ENCODE measurements at places on chromosomes 5 and 9.

DNA sequence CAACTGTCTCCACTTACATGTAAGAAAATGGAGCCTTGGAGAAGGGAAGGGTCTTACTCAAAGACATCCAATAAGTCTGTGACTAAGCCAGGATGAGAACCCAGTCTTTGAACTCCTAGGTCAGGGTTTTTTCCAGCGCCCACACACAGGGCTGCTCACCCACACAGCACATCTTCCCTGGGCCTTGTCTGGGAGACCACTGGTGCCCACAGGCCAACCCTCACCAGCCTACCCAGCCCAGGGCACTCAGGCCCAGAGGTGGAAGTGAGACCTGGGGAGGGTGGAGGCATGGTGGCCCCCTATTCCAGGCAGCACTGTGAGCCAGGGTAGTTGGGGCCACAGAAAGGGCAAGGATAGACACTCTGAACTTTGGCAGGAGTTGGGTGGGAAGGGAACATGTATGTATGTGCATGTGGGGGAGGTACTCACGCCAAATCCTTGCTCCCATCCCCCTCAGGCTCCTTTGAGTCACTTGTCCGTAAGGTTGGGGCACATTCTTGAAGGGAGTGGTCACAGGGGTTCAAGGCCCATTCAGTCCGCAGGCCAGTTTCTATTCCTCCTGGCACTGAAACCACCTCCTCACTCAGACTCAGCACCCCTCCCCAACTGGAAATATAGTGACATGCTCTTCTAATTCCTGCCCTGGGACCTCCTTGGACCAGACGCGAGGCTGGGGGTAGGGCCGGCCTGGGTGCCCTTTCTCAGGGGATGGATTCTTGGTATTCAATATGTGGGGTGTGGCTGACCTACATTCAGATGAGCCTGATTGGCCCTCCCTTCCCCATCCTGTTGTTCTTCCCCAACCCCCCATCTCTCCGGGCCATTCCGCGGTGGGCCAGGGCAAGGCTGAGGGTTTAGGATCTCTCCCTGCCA lies 2.9 kb upstream of the SLC4A9 start:
- no peak for DNase-seq

DNA sequence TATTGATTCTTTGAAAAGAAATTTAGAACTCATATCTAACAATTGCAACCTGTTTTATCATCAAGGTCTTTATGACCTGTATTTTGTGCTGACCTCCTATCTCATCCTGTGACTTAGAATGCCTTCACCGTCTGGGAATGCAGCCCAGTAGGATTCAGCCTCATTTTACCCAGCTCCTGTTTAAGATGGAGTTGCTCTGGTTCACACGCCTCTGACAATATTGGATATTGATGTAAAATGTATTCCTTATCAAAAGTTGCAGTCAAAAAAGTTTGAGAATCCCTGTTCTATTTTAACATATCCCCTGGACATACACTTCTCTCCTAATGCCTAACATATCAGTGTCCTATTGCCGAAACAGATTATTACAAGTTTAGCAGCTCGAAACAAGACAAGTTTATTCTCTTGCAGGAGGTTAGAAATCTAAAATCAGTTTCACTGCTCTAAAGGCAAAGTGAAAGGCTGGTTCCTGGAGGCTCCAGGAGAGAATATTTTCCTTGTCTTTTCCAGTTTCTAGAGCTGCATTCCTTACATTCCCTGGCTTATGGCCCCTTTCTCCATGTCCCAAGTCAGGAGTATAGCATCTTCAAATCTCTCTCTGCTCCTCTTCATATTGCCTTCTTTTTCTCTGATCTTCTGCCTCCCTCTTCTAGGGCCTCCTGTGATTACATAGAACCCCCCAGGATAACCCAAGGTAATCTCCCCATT lies 31.5 kb upstream of the LVRN start:
- DNase-seq = no peak

DNA sequence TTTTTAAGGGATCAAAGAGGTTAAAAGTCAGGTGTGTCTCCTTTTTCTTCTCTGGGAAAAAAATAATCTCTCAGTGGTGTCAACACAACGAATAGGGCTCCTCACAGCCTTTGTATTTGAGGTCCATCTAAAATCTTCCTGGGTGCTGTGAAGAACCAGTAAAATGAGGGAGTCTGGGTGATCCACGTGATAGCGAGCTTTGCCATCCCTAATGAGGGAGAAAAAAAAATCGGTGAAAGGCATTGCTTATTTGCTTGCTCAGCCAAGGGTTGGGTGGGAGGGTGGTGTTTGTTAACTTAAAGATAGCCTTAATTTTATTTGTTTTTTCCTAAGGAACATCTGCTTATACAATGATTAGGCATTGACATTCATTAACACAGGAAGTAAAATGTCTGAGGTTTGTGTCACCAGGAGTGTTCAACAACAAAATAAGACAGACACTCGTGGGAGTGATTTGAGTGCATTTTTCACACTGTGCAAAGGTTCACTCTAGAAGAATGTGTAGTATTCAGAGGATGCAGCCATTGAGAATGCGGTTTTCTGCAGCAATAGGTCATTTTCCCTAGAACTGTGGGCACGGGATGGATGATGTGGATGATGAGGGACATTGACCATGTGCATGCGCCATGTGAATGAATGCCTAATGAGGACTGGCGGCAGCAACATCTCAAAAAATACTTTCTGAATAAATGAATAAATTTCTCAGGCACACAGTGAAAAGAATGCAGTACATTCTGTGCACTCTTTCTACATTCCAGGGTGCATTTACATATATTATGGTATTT lies 369.5 kb downstream of the NTRK2 start:
- no peak for DNase-seq

DNA sequence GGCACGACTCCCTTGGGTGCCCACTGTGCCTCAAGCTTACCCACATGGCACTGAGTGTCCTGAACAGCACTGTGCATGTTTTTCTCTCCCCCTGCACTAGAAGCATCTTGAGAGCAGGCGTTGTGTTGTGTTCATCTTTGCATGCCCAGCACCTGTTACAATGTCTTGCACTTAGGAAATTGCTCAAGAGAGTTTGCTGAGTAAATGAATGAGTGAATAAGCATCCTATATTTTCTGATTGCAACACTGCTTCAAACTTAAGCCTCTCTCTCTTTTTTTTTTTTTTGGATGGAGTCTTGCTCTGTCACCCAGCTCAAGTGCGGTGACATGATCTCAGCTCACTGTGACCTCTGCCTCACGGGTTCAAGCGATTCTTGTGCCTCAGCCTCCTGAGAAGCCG lies 94.5 kb downstream of the LMNB1 start:
- DNase-seq = no peak

DNA sequence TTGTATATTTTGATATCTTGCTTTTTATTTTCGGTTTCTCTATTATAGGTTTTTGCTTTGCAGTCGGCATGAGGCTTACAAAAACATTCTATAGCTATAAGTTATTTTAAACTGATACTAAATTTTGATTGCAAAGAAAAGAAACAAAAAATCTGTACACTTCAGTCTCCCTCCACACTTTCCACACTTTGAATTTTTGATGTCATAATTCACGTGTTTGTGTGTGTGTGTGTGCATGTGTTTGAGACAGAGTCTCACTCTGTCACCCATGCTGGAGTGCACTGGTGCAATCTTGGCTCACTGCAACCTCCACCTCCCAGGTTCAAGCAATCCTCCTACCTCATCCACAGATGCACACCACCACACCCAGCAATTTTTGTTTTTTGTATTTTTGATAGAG lies 124.9 kb downstream of the MRPS30 start:
- DNase-seq = no peak

DNA sequence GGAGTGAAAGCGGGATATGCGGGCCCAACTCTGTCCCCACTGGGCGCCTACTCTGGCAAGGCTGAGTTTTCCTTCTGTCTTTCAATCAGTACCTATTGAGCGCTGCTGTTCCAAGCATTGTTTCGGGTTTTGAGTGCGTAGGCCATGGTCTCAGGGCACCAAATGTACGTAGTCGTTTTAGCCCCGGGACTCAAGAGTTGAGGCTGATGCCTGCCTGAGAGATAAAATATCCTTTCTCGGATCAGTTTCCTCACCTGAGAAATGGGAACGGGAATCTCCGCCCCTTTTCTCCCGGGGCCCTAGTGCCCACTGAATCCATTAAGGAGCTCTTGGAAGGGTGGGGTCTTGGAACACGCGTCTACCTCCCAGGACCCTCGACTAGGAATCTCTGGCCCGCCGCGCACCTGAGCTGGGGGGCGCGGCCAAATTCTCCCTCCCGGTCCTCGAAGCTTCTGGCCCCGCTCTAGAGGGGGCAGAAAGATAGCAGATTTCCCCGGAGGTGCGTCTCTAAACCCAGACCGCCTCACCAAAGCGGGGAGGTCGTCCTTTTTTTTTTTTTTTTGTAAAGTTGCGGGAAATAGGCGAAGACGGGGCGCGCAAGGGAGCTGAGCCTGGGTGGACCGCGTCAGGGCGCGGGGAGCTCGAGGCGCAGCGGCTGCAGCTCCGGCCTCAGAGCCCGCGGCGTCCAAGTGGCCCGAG lies 494 bp upstream of the CXXC5 start:
- no peak for DNase-seq

DNA sequence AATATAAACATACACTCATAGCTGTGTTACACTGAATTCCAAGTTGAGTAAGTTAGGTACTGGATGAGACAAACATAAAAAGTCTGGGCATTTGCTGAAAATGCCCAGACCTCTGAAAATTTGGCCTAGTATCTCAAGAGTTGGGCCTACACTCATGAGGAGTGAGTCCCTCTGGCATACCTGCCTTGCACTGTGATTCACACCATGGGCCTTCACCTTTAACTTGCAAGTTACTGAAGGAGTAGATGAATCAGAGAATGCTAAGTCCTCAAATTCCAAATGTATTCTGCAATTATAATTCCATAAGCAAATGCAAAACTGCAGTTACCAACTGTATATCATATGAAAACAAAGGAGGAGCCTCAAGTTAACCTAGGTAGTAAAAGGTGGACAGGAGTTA lies 32.3 kb upstream of the C9orf40 start:
- DNase-seq = no peak

DNA sequence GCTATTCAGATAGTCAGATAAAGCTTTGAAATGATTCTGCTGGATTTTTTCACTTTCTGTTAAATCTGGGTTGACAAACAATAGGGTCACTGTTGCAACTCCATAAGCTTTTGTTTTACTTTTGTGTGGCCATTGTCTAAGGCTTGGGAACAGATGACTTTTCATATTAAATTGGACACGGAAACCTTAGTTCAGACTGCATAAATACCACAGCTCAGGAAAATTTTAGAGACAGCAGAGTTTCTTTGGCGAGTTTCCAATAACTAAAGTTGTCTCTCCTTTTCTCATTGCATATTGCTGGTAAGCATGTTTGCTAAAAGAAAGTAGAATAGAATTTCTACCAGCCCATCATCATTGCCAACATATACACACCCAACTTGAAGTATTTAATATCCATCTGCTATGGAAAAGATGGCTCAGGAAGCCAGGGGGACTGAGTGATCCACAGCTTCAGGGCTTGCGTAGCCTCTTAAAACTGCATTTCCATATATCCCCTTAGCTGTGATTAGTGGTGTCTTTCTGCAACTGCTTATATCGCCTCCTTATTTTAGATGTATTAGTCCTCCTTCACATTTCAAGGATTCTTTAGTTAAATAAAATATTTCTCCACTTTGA lies 168.2 kb downstream of the ARHGAP26 start:
- no peak for DNase-seq

DNA sequence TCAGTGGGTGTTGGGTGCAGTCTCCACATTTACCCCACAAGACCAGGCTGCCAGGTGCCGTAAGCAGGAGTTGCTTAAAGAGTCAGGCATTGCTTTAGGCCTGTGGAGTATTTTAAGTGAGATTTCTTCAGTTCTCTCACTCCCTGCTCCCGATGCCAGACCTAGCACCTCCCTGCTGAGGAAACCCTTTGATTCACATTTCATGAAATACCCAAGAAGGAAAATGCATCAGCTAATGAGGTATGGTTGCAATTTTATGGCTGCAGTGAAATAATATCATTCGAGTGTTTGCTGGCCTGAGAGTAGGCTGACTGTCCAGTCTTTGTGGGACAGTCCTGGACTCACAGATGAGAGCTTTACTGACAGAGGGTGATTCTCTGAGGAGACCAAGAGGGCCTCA lies 67.4 kb upstream of the CTSL start:
- DNase-seq = no peak

DNA sequence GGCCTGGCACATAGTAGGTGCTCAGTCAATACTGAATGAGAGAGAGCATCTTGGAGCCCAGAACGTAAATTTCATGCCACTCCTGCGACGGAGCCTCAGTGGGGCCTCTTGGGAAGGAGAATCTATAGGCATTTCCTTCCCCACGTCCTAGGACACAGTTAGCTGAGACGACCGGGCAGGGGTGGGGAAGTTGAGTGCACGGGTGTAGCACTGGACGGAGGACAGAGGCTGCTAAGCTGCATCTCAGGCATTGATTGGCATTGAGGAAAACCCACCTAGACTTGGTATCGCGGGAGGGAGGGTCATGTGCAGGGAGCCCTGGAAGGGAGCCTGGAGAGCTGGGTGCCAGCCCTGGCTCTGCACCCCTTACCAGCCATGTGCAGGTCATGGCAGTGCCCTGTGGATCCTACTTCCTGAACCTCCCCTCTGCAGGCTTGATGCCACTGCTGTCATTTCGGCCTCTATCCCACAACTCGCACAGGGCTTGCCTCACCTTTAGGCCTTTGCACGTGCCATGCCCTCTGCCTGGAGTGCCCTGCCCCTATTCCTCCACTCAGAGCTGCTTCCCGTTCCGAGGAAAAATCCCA lies 25.6 kb downstream of the NEK6 start:
- DNase-seq = no peak

GRCh38 chr9:91376239-91376638 lies 14.5 kb upstream of the AUH start:
- no peak for DNase-seq

GRCh38 chr5:167916706-167917105 lies 374.7 kb upstream of the WWC1 start:
- no peak for DNase-seq

DNA sequence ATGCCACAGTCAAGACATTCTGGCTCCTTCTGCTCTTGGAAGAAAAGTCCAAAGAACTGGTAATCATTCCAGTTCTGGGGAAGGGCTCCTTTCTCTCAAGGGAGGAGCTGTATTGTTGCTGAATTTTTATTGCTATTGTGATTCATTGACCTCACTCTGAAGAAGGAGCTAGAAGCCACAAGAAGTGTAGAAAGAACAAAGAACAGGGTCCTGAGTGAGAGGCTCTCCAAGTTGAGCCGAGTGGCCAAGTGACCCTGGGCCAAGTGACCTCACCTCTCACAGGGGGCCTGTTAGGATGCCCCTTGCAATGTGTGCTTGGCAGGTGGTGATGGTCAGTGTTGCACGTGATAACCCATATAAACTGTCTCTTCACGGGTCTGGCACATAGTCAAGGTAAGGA lies 173.3 kb downstream of the FGF18 start:
- no peak for DNase-seq

GRCh38 chr5:81165493-81166119 lies 67.5 kb upstream of the CKMT2 start:
- no peak for DNase-seq

GRCh38 chr5:107103522-107103921 lies 567.2 kb downstream of the EFNA5 start:
- no peak for DNase-seq

- DNase-seq = no peak
These were observed 517.2 kb downstream of the CAAP1 start for GRCh38 chr9:26375448-26375847.

DNA sequence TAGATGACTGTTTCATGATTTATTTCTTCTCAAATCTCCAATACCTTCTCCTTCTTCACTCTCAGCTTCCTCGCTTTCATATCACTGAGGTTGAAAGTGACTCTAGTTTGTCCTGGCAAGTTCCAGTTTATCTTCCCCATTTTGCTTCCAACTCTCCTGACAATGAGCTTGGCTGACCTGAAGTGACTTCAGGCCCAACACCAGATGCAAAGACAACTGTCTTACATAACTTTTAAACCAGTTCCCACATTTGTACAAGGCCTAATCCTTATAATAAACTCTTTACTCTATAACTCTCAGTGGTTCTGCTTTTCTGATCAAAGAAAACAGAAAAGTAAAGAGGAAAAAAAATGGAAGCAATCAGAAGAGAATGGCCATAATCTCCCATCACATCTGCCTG lies 22.0 kb downstream of the GNG10 start:
- DNase-seq = no peak
